NCI-H1417 (cell line): ENCODE measurements at places on chromosomes 12 and 14.

DNA sequence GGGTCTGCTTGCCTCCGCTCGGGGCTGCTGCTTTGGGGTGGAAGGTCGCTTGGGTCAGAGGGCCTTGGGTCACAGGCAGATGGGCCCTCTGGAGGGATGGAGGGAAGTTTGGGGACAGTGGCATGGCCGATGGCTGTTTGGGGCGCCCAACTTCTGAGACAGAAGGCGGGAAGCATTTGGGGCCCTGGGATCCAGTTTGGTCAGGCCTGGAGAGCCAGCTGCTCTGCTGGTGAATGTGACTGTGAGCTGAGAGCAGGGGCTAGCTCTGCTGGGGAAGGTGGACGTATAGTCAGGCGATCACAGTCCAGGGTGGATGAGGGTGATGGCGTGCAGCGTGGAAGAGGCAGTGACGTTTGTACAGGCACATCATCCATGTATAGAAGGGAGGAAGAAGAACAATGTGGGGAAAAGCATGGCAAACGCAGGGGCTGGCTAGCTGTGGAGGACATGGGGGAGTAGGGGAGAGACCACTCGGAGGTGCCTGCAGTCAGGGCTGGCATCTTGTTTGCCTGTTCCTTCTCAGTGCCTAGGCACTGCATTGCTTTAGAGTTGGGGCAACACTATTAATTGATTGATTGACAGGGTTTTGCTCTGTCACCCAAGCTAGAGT is 57.5 kb downstream of the TSPAN9 start:
- no peak for DNase-seq

DNA sequence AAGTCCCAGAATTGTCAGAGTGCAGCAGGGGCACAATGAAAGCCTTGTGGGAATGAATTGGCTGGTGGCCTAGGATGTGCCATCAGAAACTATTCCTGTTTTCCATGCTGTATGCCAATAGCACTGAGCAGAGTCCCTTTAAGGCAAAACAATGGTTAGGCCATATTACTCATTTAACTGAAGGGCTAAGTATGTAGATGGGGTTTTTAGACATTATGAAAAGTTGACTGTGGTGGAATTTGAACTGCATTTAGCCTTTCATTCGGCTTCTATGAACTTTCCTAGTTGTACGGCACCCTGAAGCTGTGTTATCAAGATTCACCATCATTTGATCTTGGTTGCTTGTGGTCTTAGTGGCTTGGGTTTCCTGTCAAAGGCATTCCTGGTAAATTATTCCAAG is 24.8 kb downstream of the IL26 start:
- DNase-seq = no peak

GRCh38 chr12:122855928-122856831 is 20.9 kb downstream of the HIP1R start:
- peak; percentile 77 for DNase-seq

DNA sequence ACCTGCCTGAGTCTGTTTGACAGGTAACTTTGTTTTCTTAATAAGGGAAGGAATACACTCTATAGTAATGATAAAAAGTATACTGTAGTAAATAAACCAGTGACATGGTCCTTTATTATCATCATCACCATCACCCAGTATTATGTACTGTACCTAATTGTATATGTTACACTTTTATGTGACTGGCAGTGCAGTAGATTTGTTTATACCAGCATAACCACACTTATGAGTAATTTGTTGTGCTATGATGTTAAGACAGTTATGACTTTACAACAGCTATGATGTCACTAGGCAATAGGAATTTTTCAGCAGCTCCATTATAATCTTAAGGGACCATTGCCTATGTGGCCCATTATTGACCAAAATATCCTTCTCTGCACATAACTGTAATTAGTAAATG is 155.0 kb downstream of the NUBPL start:
- no peak for DNase-seq

- no peak for DNase-seq
These were observed 715 bp upstream of the RAP1B start for GRCh38 chr12:68609998-68610369.

DNA sequence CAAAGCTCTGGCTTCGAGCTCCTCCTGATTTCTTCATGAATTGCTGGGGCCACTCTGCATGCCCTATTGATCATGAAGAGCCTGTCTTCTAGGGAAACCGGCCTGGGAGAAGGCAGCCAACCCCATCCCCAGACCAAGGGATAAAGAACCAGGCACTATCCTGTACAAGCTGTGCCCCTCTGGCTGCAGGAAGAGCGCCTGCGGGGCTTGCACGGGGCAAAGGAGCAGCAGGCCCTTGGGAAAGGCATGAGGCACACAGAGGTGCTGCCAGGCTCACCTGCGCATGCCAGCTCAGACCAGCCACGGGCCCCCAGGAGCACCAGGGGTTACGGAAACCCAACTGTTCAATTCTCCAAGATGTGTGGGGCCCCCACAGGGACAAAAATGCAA is 2.1 kb downstream of the ITPK1 start:
- no peak for DNase-seq

DNA sequence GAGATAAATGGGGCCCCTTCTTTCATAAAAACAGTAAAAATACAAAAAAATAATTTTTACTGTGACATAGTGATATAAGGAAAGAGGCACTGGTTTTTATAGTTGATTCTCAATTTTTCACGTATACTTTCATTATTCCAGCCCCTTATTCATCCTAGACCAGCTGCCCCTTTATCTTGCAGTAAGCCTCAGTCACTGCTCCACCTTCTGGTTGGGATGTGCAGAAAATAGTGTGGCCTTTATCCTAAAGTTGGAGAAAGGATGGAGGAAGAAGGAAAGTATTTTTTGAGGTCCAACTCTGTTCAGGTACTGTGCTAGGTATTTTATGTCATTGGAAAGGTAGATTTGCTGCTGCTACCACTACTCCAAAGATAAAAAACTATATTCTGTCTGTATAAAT is 172.7 kb downstream of the ANO6 start:
- peak; percentile 70 for DNase-seq

DNA sequence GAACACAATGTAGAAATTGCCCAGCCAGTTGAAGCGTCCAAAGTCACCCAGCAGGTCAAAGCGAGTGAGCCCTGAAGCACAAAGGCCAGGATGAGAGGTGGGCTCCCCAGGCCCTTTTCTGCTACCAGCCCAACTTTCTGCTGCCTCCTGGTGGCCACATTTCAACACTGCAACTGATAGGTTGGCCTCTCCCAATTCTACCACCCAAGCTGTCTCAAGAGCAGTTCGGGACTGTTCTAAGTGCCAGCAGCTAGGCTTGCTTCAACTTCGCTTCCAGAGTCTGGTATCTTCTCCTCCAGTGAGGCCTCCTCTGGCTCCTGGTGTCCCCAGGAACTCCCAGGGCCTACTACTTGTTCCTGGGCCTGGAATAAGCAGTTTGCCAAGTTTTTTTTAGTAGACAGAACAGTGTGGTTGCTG is 3.4 kb upstream of the DHH start:
- peak; percentile 48 for DNase-seq

DNA sequence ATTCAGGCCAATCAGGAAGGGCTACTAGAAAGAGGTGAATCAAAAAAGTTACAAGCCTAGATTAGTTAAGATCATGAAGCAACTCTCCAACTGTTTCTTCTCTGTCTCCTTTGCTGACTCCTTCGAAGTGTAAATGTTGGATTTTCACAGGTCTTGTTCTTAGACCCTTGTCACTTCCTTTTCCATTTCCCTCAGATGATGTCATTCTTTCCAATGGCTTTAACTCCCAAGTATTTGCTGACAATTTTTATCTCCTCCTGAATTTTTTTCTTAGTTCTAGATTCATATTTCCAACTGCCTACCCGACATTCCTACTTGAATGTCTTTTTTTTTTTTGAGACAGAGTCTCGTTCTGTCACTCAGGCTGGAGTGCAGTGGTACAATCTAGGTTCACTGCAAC is 10.8 kb downstream of the GAS2L3 start:
- DNase-seq = no peak

DNA sequence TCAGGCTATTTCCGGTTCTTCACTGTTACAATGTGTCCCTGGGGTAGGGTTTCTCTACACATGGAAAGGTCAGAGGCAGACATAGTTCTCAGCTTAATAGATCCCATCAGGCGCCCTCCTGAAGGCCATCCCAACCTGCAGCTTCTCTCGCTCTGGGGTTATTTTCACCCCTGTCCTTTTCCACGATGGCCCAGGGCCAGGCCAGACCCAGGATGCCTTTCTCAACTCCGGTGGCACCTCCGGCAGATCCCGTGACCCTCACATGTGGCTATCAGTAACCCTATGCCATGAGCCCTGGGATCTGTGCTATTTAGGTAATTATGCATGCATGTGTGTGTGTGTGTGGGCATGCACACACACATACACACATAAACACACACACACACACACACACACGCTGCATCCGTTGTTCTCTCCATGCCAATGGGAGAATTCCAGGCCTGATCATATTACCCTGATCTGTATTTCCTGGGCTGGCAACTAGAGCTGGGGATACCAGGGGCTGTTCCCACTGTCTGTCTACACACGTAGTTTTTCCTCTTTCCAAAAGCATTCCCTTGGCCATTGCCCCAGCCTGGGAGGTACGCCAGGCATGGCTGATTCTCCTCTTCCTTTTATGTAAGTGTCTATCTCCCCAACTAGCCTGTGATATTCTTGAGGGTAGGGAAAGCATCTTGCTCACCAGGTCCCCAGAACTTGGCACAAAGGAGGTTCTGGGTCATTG is 51.2 kb upstream of the NOS1 start:
- no peak for DNase-seq

DNA sequence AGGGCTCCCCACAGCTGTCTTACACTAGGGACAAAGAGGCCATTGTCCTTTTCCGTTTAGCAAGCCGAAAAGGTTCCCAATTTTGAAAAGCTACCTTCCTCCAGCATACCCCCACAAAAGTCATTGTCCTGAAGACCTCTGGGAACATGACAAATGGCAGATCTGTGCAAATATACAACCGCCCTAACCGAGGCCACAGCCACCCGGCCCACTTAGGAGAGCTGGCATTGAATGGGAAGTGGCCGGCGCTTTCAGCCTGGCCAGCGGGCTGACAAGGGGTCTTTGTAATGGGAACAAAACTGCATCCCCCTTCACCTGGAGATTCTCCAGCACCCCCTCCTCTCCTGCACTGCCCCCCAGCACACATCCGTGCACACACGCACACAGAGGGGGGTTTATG is 48.1 kb upstream of the VASH1 start:
- no peak for DNase-seq

GRCh38 chr12:124650912-124651311 is 83.5 kb upstream of the NCOR2 start:
- DNase-seq = no peak

DNA sequence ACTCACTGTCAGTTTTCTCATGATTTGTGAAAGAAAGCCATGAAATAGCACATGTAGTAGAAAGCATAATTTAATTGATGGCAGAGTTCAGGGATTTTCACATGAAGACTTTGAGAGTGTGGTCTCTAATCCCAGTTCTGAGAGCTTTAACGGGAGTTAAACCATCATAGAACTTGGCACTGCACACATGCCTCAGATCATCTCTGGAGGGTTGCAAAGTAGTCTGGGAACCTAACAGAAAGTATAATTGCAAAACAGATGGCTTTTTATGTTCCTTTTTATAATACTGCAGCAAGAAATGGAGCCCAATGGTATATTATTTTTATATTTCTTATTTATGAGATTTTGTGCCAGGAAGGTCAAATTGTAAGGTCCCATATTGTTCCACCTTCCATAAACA is 77.9 kb downstream of the BHLHE41 start:
- DNase-seq = no peak

DNA sequence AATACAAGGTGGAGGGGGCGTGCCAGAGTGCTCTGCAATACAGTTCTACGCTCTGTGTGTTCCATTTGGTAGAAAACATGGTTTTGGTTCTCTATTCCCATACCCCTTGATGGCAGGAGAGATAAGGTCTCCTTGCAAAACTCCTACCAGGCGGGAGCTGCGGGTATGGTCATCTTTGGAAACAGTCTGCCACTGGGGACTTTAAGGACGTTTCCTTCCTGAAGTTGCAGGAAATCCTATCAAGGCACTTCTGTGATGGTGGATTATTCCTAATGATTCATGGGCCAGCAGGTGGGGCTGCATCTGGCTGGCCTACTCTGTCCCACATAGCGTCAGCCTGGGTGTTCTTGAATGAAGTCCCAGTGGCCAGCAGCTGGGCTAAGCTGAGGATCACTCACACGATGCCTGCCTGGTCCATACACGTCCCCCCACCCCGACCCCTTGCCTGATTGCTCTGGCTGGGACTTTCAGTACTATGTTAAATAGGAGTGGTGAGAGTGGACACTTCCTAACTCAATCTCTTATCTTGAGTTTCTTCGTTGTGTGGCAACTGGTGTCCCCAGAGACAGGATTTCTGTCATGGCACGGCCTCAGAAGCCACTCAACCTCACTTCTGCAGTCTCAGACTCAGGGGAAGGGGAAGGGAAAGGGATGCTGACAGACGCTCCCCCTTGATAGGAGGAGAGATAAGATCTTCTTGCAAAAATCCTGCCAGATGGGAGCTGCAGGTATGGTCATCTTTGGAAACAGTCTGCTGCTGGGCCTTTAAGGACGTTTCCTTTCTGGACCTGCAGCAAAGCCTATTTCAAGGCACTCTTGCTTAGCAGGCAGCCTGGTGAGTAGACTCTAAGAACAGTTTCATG is 61.0 kb upstream of the FKBP4 start:
- no peak for DNase-seq

DNA sequence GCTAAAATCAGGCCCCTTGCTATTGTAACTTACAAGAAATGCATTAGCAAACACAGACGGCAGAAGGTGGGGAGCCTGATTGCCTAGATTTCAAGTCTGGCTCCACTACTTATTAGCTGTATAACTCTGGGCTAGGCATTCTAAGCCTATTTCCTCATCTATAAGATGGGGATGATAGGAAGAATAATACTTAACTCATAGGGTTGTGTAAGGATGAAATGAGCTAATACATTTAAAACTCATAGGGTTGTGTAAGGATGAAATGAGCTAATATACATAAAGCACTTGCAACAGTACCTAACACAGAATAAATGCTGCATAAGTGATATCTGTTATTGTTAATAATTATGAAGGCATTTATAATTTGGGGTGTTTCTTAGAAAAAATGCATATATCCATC is 60.1 kb upstream of the DIO2 start:
- DNase-seq = no peak

DNA sequence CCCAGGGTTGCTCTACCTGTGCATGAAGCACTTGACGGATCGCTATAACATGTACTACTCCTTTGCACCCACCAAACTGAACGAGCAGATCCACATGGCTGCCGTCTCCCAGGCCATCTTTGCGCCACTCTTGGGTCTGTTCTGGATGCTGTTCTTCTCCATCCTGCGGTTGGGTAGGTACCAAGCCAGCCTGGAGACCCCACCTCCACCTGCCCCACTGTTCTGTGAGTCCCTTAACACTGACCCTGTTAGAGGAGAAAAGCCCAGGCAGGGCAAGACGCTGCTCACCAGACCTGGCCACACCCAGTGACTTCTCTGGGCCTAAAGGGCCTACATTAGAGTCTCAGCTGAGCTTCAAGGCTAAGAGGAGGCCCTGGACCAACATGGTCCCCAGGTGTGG is 21.7 kb downstream of the NGB start:
- DNase-seq = no peak
